ENCODE measurements at places on chromosomes 5 and 9.

DNA sequence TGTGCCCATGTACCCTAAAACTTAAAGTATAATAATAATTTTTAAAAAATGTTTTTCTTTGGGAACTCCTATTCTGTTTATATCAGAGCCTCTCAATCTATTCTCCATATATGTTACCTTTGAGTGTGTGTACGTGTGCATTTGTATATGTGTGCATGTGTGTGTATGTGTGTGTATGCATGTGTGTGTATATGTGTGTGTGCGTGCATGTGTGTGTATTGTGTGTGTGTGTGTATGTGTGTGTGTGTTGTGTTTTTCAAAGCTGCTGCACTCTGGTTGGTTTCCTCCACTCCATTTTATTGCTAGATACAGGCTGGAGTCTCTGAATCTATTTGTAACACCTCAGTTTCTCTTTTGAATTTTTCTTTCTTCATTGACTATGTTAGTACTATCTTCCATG lies 20.0 kb downstream of the SURF6 start:
- no peak for DNase-seq

DNA sequence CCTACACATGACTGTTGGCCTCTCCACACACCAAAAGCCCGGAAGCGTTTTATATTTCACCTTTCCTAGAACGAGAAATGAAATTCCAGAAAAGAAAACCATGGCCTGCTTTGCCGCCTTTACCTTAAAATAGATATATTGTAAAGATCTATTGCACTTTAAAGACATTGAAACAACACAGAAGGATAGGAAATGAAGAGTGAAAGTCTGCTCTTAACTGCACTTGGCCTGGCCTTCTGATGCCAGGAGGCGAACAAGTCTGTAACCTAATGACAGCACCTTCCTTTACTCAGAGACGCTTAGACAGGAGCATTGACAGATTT lies 6.7 kb downstream of the PRDM6 start:
- no peak for DNase-seq

DNA sequence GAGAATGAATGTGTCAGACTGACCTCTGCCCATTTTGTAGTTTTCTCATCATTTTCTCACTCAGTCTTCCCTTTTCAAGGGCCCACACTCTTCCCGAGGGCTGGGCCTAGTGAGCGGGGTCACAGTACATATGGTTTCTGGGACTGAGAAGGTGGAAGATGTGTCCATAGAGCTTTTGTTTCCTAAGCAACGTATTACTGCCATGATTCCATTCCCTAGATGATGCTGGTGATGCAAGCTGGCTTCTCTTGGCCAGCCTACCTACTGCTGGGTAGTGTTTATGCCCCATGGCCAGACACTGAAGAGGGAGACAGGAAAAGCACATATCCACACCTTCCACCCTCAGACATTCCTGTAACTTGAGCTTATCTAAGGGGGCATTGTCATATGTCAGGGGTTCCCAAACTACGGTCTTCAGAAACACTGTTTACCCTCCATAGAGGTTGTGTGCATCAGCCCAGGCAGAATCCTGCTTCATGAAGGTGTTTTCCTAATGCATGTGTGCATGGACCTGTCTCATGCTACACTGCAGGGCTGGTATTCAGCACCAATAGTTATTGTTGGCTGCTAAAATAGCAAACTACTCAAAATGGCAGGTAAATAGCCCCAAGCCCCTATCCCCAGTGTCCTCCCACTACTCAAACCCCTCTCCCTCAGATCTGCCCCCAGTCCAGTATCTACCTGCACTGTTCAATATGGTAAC lies 9.5 kb downstream of the IRF1 start:
- no peak for DNase-seq

GRCh38 chr9:592225-592624 lies 249.3 kb upstream of the DMRT1 start:
- DNase-seq = no peak

GRCh38 chr5:173451651-173452050 lies 123.4 kb upstream of the STC2 start:
- no peak for DNase-seq

GRCh38 chr9:73067074-73067473 lies 84.6 kb upstream of the ANXA1 start:
- DNase-seq = no peak
